ENCODE measurements at places on chromosomes 12 and 14.

GRCh38 chr12:98406378-98406777, 109.0 kb upstream of the TMPO start:
- no peak for DNase-seq

DNA sequence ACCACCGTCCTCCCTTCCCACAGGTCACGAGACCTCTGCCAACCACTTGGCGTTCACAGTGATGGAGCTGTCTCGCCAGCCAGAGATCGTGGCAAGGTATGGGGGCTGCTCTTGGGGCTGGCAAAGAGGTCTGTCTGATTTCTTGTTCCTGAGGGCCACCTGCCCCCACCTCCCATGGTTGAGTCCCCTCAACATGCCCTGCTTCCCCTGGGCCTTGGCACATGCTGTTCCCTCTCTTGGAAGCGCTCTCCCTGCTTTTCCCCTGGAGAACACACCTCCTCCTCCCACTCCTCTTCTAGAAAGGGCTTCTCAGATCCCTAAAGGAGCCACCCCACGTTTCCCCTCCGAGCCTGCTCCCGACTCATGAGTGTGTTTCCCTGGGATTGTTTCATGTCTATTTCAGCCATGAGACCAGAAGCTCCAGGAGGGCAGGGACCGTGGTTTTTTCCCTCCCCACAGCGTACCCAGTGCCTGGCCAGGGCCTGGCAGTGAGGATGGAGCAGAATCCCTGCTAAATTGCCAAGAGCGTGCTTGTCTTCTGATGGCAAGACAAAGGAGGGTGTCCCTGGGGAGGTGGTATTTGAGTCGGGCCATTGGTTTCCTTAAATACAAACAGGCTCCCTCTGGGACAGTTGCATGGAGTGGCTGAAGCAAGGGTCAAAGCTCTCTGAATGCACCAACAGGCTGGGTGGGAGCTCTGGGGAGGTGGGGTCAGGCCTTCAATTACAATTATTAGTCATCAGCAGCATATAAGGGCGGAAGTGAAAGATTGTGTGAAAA, 34.1 kb downstream of the CYP46A1 start:
- DNase-seq: no peak

DNA sequence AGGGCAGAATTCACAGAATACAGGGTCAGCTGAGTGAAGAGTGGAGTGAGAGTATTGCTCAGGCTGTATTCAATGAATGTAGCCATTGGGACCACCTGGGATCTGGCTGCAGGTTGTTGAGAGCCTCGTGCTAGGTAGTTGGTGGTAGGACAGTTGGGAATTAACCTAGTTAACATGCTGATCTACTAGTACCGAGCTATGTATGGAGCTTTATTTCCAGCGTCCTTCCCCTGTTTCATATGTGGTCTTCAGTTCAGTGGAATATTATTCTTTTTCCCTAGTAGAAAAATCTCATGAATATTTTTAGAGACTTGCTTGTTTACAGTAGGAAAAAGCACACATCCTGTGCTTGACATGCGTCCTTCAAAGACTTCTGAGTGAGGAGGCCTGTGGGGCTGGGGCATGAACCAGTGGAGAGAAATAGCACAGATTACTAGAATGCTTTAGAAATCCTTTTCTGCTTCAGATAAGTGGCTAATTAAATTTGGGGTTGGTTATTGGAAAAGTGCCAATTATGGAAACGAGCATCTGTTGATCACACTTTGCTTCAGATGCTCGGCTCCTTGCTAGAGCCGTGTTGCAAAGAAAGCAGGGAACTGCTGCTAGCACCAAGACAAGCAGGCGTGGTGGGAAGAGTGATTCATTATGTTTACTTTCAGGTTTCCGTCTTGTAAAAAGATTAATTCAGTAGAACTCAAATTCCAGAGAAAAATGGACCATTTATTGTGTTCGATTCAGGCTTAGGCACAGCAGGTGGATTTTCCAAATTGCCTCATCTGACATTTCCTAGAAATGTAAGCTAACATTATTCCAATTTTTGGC, 53.6 kb downstream of the ARF6 start:
- no peak for DNase-seq

DNA sequence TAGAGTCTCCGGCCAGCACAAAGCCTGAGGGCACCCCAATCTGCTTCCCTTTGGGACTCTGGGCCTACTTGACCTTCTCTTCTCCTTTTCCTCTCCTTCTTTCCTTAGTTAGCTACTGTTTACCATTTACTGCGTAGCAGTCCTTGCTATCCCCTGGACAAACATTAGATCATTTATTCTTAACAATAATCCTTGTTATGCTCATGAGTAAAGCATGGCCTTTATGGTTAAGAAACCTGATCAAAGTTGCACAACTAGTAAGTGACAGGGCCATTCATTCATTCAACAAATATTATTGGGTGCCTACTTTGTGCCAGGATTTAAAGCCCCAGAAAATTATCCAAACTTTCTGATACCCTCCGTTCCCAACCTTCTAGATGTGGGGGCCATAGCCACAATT, 3.2 kb upstream of the HDAC7 start:
- no peak for DNase-seq

GRCh38 chr12:114685320-114685781, 1.4 kb upstream of the TBX3 start:
- no peak for DNase-seq

- no peak for DNase-seq
These were observed 777.9 kb downstream of the FSCB start for GRCh38 chr14:43729143-43729542.

- no peak for DNase-seq
These were observed 80.8 kb upstream of the ACTN1 start for GRCh38 chr14:69059658-69060623.

Measured in stimulated activated CD4-positive, alpha-beta T cell treated with anti-CD3 and anti-CD28 coated beads, Interleukin-12 subunit alpha, Interleukin-12 subunit beta, amount 100 ng/mL, for 4 hours (primary cell).